ENCODE measurements at places on chromosomes 3 and 15. TPM values are rescaled to one million over a fixed set of nuclear protein-coding genes. Genes with fewer than 3 reads are reported as not detected.

DNA sequence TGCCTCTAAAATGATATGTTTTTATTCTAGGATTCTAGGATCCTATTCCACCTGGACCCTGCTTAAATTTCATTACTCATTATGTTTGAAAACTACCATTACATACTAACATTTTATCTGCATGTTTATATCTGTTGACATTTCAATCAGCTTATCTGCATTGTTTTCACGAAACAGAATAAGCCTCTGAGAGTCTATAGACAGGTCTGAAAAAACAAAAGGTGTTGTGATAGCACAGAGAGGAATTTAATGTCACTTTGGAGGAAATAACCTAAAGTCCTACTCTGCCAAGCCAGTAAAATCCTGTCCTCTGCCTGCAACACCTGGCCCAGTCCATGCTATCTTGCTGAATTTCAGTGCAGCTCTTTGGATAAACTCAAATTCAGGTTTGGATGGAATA is 315.2 kb downstream of the ZBTB20 start:
- H3K36me3 ChIP-seq = no peaks in the 10 kb centered on the region
- no peaks in the 10 kb centered on the region for H3K4me1 ChIP-seq
- DNase-seq = no peak
- no peaks in the 10 kb centered on the region for H3K27me3 ChIP-seq

DAG1 gene
- 21.3 TPM for total RNA-seq

NR2E3 gene
- total RNA-seq = not detected

DNA sequence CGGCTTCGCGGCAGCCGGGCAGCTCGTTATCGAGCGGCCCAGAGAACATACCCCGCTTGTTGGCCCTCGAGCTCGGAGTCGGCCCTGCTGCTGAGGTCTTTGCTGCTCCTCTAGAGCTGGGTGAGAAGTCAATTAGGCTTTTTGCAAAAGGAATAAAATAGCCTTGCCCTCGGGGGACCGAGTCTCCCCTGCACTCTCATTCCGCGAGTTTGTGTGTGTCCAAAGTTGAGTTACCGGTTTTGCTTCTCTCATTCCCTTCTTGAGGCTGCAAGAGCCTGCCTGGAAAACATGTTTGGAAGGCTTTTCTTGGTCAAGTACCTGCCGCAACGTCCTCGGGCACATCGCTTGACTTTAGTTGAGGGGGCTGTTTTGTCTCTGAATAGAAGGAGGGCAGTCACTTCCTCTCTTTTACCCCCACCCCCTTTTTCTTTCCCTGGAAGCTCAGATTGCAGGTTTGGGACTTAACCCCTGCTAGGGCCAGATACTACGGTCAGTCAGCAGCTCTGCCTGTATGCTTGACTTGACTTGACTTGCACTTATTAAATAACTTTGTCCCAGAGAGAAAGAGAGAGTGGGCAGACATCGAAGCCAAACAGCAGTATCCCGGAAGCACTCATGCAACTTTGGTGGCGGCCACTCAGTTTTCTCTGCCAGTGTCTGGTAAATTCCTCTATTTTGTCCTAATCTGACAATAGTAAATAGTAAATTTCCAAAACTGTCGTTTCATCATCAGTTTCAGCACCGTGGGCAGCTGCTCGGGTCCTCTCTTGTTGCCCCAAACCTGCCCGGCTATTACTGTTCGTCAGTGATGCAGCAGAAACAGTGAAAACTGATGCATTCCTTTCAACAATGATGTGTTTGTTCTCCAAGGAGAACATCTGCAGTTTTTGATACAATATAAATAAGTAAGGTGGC is 609 bp downstream of the RNF13 start:
- H3K27me3 ChIP-seq = peaks cover 7% of the 10 kb centered on the region
- peaks cover 44% of the 10 kb centered on the region for H3K4me1 ChIP-seq
- peak overlapping the region; percentile 97 for H3K4me3 ChIP-seq
- H3K36me3 ChIP-seq = peaks cover 17% of the 10 kb centered on the region

CLDN18 gene
- not detected for total RNA-seq

DNA sequence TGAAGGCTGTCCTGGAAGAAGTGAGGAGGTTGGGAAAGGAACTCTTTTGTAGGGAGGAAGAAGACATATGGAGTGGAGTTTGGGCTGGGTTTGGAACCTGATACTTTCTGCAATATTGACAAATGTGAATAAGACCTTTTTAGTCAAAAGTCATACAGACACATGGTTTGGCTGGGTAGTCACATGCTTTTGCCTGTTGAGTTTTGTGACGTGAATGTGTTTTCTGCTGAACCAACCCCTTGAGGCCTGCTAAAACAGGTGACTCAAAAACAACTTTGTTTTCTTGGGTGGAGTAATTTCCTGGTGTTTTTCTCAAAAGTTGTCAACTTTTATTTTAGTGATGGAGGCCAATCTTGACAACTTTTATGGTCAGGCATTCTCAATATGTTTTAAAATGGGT is 39.4 kb upstream of the CCR4 start:
- DNase-seq = no peak
- H3K27me3 ChIP-seq = no peaks in the 10 kb centered on the region
- peaks cover 2% of the 10 kb centered on the region for H3K36me3 ChIP-seq
- H3K4me1 ChIP-seq = peaks cover 4% of the 10 kb centered on the region
- no peak overlapping the region for H3K27ac ChIP-seq

DNA sequence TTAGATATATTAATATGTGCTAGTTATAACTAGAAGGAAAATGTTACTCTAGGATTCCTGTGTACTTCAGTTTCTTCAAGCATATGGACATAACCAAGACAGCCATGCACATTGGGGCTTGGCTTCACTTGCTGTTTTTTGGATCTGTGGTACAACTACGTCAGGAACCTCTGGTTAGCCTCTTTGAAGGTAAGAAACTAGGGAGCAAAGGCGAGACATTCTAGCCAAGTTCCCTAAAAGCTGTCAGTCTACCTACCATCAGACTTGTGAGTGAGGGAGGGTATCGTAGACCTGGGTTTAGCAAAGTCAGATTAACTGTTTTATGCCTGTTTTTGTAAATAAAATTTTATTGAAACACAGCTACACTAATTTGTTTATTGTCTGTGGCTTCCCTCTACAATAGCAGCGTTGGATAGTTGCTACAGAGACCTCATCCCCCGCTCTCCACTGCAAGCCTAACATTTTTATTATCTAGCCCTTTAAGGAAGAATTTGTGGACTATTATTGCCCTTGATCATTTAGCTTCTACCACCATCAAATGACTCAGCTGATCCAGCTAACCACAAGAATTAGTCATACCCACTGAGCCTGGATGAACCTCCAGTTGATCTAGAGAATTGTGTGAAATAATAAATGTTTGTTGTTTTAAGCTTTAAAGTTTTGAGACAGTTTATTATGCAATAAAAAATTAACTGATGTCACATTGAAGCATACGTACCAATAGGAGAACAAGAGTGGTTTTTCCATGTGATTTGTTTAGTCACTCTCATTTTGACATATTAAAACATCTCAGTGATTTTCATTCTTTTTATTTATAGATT is 58.1 kb downstream of the RSRC1 start:
- peaks cover 4% of the 10 kb centered on the region for H3K36me3 ChIP-seq
- DNase-seq = peak; percentile 58
- H3K27me3 ChIP-seq = peaks cover 1% of the 10 kb centered on the region
- no peak overlapping the region for H3K27ac ChIP-seq

SNX33 gene
- 4.1 TPM for total RNA-seq

DNA sequence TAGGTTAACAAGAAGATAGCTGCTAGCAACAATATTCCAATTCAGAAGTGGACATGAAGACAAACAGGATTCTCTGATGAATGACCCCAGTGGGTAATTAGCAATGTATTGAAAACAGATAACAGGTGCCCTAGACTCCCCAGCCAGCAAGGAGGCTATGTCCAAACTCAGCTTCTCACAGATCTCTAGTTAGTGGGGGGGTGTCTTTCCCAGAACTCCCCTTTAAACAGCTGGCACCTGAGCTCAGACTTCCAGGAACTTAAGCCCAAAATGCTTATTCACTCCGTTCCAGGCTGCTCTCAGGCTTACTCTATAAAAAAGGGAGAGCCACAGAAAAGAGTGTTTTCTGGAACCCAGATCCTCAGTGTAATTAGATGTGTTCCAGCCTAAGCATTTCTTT is 423.0 kb upstream of the THBS1 start:
- H3K27me3 ChIP-seq = peaks cover 24% of the 10 kb centered on the region
- H3K4me1 ChIP-seq = no peaks in the 10 kb centered on the region
- H3K4me3 ChIP-seq = no peak overlapping the region
- DNase-seq = no peak
- H3K36me3 ChIP-seq = no peaks in the 10 kb centered on the region

RPP25 gene
- total RNA-seq = 13.9 TPM

- H3K27ac ChIP-seq = no peak overlapping the region
- DNase-seq = no peak
- H3K36me3 ChIP-seq = no peaks in the 10 kb centered on the region
- H3K4me3 ChIP-seq = no peak overlapping the region
- H3K27me3 ChIP-seq = no peaks in the 10 kb centered on the region
- H3K4me1 ChIP-seq = no peaks in the 10 kb centered on the region
These were observed 229.1 kb downstream of the NR2F2 start for GRCh38 chr15:96559631-96560030.

DNA sequence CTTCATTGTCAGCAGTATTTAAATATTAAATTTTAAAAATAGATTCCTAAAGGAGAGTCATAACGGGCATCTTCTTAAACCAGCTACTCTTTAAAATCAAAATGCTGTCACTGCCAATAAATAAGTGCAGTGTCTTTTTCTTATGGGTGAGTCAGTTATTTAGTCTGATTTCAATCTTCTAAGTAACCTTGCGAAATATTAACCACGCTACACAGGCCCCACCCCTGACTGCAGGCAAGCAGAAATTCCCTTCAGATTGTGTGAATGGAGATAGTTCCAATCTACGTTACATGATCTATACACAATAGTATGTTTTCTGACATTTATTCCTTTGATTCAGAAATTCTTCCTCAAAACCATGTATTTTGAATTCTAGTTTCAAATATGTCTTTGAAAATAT is 141.5 kb downstream of the GADL1 start:
- H3K4me3 ChIP-seq = no peak overlapping the region
- H3K27me3 ChIP-seq = peaks cover 4% of the 10 kb centered on the region
- H3K27ac ChIP-seq = no peak overlapping the region
- H3K36me3 ChIP-seq = no peaks in the 10 kb centered on the region
- H3K4me1 ChIP-seq = peaks cover 31% of the 10 kb centered on the region
- DNase-seq = no peak

LEKR1 gene
- 0.14 TPM for total RNA-seq

DNA sequence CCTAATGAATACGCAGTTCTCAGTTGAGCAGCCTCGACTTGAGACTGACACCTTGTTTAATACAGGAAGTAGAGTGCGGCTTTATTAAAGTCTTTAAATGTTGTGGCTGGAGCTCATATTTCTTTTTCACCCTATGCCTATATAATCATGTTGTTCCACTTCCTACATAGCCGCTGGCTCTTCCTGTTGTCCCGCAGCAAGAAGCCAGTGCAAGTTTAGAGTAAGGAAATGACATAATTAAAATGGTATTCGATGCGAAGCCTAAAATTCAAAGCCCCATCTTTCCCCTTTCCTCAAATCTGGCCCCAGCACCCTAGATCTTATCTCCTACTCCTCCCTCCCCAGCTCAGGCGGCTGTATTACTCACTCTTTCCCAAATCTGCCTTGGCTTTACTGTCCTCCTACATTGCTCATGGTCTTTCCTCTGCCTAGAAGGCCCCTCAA is 7.5 kb upstream of the PHLDB2 start:
- H3K36me3 ChIP-seq = no peaks in the 10 kb centered on the region
- peaks cover 19% of the 10 kb centered on the region for H3K27me3 ChIP-seq
- no peak overlapping the region for H3K27ac ChIP-seq
- no peak for DNase-seq
- no peak overlapping the region for H3K4me3 ChIP-seq

- H3K36me3 ChIP-seq = peaks cover 10% of the 10 kb centered on the region
- H3K4me1 ChIP-seq = peaks cover 13% of the 10 kb centered on the region
- H3K27ac ChIP-seq = no peak overlapping the region
- H3K4me3 ChIP-seq = no peak overlapping the region
- DNase-seq = no peak
- no peaks in the 10 kb centered on the region for H3K27me3 ChIP-seq
These were observed 32.0 kb downstream of the ZBTB38 start for GRCh38 chr3:141400073-141400971.

GRCh38 chr3:117928836-117929235 is 1105.8 kb downstream of the IGSF11 start:
- H3K36me3 ChIP-seq = no peaks in the 10 kb centered on the region
- no peaks in the 10 kb centered on the region for H3K27me3 ChIP-seq
- H3K4me1 ChIP-seq = no peaks in the 10 kb centered on the region
- H3K27ac ChIP-seq = no peak overlapping the region

DNA sequence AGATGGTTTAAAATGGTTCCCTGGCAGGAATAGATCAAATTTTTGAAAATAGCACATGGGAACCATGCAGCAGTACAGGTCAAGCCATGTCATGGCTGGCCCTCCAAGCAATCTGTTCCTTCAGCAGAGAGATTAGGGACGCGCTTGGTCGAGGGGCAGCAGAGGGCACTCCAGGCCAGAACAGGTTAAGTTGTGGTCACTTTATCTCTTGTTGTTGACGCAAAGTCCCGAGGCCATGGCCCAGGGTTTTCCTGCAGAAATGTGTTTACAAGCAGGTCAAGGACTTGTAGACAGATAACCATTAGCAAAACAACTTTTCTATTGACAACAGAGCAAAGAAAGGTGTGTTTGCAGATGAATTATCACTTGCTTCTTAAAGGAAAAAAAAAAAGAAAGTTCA is 570.0 kb upstream of the NR2F2 start:
- H3K4me3 ChIP-seq = no peak overlapping the region
- H3K36me3 ChIP-seq = no peaks in the 10 kb centered on the region
- H3K27ac ChIP-seq = no peak overlapping the region
- DNase-seq = no peak
- no peaks in the 10 kb centered on the region for H3K4me1 ChIP-seq

KBTBD13 gene
- total RNA-seq = not detected

Data from activated CD4-positive, alpha-beta T cell treated with anti-CD3 and anti-CD28 coated beads, Interleukin-2, amount 10 ng/mL, durations not matched to agents 24 days and 14 days (primary cell).